ENCODE measurements at places on chromosomes 4 and X.

DNA sequence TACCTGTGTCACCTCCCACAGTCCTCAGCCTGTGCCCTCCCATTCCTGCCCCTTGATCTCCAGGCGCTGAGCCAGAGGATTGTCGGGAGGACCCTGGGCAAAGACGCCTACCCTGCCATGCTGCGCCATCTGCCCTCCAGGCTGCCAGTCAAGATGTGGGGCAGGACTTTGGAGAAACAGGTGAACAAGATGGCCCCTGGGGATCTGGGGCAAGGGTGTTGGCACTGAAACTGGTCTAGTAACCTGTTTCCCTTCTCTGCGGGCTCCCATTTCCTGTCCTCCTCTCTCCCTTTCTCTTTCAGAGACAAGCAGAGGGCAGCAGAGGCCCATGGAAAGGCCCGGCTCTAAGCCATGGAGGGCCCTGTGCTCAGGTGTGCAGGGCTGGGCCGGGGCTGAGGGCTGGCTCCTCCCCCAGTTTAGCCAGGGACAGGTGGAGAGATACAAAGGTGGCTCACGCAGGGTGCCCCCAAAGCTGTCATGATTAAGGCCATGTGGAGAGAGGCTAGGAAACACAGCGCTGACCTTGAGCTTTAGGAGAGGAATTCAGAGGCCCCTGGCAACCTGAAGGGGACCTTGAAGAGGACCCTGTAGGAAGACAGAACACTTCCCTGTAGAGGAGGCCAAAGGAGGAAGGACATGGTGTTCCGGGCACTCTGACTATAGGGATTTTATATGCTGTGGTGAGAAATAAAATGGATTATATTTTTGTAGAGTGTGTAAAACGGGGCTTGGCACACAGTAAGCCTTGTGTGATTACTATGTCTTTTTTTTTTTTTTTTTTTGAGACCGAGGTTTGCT lies at the start of gene GLOD5:
TSS of gene GLOD5 (plus strand) at position 74 of the 798 bp plus-strand sequence. CDS start at position 118, 44 bp downstream.
- H3K4me3 ChIP-seq = no peak within 1 kb of the TSS
- H3K4me1 ChIP-seq = no peaks in the 10 kb centered on the region
- no peak for DNase-seq
- H3K27me3 ChIP-seq = peaks cover 10% of the 10 kb centered on the region
- H3K27ac ChIP-seq = no peak within 1 kb of the TSS
- H3K36me3 ChIP-seq = no peaks in the 10 kb centered on the region

DNA sequence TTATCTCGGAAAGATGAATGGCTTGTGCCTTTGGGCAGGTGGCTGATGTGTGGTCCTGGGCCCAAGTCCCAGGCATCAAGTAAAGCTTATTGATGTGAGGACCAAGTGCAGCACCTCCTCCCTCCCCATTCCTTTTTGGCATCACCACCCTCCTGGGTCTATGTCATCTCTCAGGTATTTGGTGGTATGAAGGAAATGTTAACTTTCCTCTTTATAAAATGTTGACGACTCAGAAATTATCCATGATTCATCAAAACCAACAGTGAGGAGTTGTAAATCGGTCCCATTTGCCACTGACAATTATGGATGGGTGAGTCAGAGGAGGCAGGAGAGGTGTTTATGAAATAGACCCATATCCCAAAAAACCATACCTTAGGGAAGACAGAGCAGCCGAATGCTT lies 229.4 kb upstream of the GATB start:
- H3K27me3 ChIP-seq = no peaks in the 10 kb centered on the region
- DNase-seq = no peak
- peaks cover 20% of the 10 kb centered on the region for H3K4me1 ChIP-seq
- H3K36me3 ChIP-seq = no peaks in the 10 kb centered on the region
- no peak overlapping the region for H3K27ac ChIP-seq
- H3K4me3 ChIP-seq = no peak overlapping the region

DNA sequence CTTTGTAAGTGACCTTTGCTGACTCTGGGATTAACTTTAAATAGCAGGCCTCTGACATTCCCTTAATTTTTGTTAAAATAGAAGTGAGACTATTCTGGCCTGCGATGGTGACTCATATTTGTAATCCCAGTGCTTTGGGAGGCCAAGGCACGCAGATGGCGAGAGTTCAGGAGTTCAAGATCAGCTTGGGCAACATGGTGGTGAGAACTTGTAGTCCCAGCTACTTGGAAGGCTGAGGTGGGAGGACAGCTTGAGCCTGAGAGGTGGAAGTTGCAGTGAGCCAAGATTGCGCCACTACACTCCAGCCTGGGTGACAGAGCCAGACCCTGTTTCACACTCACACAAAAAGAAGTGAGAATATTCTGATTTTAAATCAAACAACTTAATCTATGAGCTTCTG lies 27.3 kb downstream of the ZNF330 start:
- no peaks in the 10 kb centered on the region for H3K36me3 ChIP-seq
- no peak for DNase-seq
- no peak overlapping the region for H3K27ac ChIP-seq

DNA sequence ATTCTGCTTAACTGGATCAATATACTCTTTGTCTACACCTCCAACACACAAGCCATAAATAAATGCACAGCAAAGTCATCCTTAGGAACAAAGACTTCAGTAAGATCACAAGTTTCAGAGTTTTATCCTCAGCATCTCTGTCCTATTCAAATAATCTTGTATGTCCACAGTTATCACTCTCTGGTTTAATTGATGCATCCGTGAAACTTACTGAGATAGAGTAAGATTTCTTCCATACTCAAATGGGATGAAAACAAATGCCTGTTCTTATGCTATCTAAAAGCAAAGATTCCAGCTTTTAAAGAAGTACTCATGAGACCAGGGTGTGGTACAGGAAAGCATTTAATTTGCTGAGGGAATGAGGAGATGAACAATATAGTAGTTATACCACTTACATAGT lies 184.6 kb upstream of the SLC7A11 start:
- no peak overlapping the region for H3K4me3 ChIP-seq
- no peaks in the 10 kb centered on the region for H3K36me3 ChIP-seq
- DNase-seq = no peak
- H3K4me1 ChIP-seq = no peaks in the 10 kb centered on the region
- H3K27me3 ChIP-seq = no peaks in the 10 kb centered on the region

DNA sequence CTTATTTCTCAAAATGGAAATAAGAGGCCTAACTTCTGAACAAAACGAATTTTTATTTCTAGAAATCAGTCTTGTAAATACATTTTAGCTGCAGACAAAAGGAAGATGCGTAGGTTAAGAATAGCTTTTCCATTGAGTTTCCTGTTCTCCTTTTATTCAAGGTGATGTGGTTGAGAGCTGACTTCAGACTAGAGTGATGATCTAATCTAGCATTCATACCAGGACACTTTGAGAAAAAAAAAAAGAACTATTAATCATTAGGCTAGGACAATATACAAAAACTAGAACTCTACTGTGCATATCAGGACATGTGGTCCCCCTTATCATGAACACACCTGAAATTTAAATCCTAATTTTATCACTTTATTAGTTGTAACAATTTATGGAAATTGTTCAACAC lies 884.5 kb upstream of the EPHA5 start:
- H3K4me3 ChIP-seq = no peak overlapping the region
- peaks cover 3% of the 10 kb centered on the region for H3K36me3 ChIP-seq
- H3K27ac ChIP-seq = no peak overlapping the region
- H3K4me1 ChIP-seq = no peaks in the 10 kb centered on the region

DNA sequence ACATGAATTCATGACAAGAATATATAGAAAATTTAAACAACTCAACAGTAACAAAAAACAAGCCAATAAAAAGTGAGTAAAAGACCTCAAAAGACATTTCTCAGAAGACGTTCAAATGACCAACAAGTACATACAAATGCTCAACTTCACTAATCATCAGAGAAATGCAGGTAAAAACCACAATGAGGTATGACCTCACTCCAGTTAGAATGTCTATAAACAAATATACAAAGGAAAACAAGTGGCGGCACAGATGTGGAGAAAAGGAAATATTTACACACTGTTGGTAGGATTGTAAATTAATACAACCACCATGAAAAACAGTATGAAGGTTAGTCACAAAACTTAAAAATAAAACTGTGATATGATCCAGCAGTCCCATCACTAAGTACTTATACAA lies 1033.1 kb downstream of the RAPGEF2 start:
- H3K27me3 ChIP-seq = no peaks in the 10 kb centered on the region
- H3K36me3 ChIP-seq = no peaks in the 10 kb centered on the region
- no peak overlapping the region for H3K27ac ChIP-seq
- no peak overlapping the region for H3K4me3 ChIP-seq
- H3K4me1 ChIP-seq = no peaks in the 10 kb centered on the region

GRCh38 chrX:34624416-34624815 lies 32.7 kb downstream of the TMEM47 start:
- no peak overlapping the region for H3K4me3 ChIP-seq
- no peak for DNase-seq
- no peak overlapping the region for H3K27ac ChIP-seq
- no peaks in the 10 kb centered on the region for H3K27me3 ChIP-seq

GRCh38 chr4:146469022-146469421 lies 52.7 kb downstream of the SLC10A7 start:
- H3K36me3 ChIP-seq = no peaks in the 10 kb centered on the region
- H3K4me1 ChIP-seq = peaks cover 13% of the 10 kb centered on the region

DNA sequence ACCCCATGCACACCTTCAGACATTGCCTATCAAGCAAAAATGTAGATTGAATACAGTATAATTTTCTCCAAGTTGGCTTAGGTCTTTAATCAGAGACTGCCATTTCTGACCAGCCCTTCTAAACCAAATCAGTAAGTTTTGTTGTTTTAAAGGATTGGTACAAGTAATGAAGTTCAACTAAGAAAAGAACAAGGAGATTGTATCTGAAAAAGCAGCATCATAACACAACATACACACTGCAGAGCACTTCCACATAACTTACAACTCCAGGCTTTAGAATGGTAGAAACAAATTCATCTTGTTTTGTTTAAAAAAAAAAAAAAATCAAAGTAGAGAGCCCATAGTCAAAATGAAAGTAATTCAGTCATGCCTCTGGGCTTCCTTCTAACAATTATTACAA lies 16.1 kb upstream of the AMBN start:
- H3K36me3 ChIP-seq = no peaks in the 10 kb centered on the region
- peaks cover 10% of the 10 kb centered on the region for H3K4me1 ChIP-seq
- H3K27me3 ChIP-seq = no peaks in the 10 kb centered on the region
- H3K27ac ChIP-seq = no peak overlapping the region
- H3K4me3 ChIP-seq = no peak overlapping the region
- no peak for DNase-seq

Data from neural crest cell (in vitro differentiated cells).